ENCODE measurements at places on chromosomes 7 and 10.

- no peak for DNase-seq
Measured at GRCh38 chr7:115763347-115763746, 267.2 kb downstream of the TFEC start.

DNA sequence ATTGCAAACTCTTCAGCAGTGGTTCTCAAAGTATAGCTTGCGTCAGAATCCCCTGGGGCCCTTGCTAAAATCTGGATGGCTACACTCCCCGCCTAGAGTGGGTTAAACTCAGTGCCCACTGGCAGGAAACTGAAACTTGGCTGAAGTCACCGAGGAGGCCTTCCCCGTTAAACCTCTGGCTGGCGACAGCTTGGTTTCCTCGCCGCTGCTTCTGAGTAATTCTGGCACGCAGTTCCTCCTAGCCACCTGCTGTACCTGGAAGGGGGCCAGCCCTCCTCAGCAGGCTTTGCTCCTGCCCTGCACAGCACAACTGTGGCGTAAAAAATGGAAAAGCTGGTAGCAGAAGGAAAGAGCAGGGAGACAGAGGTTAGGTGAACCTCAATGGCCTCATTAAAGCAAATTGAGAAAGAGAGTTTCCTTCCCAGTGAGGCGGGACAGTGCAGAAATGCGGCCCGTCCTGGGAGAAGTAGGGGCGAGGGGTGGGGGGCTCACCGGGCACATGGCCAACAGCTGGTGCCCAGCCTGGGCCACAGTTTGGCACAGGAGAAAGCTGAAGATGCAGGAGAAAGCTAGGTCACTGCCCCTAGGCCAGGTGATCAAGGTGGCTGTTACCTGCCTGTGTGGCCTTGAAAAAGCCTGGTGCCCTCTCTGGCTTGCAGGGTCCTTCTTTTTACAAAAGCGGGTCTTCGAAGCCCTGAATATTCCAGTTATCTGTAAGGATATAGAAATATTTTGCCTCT, 46.6 kb downstream of the ALOX5 start:
- DNase-seq = no peak

GRCh38 chr10:20677340-20677739, 219.8 kb downstream of the NEBL start:
- DNase-seq = no peak

DNA sequence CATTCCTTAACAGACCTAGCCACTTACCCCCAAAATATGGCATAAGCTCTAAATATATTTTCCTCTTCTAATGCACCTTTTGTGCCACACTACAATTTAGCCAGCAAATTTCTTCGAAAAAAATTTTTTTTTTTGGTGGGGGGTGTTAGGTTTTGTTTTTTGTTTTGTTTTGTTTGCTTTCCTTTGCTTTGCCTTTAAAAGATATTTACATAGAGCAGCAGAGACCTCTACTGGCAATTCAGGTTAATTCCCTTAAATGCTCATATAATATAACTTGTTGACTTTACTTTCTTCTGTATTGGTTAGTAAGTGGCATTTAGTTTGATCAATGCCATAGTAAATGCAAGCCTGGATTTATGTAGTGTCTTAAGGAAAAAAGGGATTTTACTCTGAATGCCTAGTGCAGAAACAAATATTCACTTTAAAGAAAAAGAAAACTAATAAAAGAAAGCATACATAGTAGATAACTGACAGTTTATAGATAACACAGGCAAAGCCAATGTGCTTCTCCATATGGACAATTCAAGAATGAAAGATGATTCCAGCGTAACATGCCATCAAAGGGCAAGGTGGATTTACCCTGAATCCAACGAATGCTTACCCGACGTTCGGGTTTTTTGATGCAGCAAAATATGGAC, 1250.6 kb downstream of the GATA3 start:
- DNase-seq = no peak

DNA sequence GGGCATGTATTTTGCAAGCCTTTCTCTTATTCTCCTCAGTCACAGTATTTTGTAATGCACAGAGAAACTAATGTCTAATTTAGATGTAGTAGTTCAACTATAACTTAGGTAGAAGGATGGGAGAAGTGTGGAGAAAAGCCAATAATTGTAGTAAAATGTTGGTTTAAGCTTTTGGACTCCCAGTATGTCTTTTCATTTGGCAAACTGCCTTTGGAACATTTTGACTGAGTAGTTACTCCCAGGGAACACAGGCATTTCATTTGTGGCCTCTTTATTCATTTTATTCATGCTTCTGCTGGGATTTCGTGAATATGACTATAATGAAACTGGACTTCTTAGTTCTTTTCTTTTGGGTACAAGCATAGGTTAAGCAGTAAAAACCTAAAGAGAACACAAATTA, 79.0 kb downstream of the EXOC4 start:
- no peak for DNase-seq

DNA sequence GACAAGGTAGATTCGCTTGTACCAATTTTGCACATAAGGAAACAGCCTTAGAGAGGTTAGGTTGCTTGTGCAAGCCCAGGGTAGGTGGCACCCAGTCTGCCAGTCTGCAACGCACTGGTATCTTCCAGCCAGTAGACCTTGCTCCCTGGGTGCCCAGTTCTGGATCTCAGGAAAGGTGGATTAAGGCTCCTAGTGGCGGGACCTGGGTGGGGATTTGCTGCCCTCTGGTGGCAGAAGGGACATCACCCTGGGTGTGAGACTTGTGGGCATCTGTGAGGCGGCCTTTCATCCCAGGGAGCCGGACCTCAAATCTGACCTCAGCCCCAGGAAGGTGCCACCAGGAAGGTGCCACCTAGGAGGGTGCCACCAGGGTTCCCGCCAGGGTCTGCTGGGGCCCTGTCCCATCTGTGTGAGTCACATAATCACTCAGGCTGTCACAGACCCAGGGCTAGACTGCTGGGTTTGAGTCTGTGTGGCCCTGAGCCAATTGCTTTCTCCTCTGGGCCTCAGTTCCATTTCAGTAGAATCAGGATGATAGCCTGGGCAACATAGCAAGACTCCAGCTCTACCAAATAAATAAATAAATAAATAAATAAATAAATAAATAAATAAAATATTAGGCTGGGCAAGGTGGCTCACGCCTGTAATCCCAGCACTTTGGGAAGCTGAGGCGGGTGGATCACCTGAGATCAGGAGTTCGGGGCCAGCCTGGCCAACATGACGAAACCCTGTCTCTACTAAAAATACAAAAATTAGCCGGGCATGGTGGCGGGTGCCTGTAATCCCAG, 5.3 kb upstream of the PRKRIP1 start:
- DNase-seq = peak; percentile 33

DNA sequence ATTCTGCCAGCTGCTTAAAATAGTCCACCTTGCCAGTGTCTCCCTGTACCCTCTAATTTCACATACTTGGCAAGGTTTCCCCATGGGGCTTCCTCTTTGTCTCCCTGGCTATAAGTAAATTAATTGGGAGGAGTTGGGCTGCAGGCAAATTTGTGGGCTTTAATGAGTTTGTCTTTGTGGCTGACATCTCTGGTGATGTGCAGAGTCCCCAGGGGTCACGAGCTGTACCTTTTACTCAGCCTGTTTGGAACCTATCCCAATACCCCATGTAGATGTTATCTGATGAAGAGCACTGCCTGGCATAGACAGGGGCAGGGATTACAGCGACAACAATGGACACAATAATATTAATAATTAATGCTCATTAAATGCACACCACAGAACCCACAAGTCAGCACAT, 132.5 kb downstream of the SLIT1 start:
- no peak for DNase-seq

- no peak for DNase-seq
Measured at GRCh38 chr10:76229341-76229740, 797.9 kb downstream of the LRMDA start.

DNA sequence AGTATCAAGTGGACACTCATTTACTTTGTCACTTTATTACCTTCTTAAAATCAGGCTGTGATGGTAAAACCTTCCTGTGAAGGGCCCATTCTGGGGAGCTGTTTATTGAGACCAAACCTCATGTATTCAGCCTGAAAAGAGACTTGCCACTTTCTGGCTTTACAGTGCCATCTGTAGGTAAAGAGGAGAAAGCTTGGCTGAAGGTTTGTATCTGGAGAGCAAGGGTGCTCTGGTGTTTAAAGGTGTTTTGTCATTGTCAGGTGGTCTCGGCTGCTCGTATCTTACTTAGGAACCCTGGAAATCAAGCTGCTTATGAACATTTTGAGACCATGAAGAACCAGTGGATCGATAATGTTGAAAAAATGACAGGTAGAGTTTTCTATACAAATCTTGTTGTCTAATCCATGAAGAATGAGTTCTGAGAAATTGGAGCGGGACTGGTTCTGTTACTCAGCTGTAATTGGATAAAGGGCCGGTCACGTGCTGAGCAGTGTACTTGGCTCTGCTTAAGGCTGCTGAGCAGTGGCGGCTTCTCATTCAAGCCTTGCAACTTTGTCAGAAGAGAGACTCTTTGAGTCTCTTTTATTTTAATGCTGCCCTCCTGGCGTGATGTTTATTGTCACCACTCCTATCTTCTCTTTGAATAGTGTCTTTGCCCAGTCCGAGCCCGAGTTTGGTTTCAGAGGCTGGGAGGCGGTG, 46.9 kb downstream of the AP3M1 start:
- no peak for DNase-seq

- no peak for DNase-seq
Measured at GRCh38 chr7:5636446-5636835, 145.0 kb downstream of the RNF216 start.

- no peak for DNase-seq
Measured at GRCh38 chr10:32461203-32461602, 15.3 kb downstream of the CCDC7 start.

DNA sequence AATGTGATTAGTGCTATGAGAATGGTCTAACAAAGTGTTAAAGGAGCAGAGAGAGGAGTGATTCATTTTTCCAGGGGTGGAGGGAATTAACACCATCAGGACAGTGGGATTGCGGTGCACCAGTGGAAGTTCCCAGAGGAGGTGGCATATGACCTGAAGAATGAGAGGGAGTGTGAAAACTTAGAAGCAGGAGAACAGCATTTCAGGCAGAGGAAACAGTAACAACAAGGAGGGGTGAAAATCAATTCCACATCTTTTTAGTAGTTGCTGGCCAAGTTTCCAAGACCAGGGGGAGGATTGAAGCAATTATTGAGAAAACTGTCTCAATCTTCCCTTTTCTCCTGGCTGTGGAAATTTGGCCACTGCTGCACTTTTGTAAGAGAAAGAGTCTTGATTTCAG, 23.7 kb upstream of the CCDC172 start:
- DNase-seq = no peak

- DNase-seq = no peak
Measured at GRCh38 chr10:17387861-17388503, 66.4 kb downstream of the ST8SIA6 start.

DNA sequence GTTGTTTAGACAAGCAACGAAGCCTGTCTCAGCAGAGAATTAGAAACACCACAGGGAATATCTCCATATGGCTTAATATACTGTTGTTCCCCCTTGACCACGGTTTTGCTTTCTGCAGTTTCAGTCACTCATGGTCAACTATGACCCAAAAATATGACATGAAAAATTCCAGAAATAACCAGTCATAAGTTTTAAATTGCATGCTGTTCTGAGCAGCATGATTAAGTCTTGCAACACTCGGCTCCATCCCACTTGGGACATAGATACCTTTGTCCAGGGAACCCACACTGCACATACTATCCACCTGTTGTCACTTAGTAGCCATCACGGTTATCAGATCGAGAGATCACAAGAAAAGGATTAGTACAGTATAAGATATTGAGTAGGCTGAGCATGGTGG, 60.7 kb upstream of the FOXK1 start:
- DNase-seq = no peak

- no peak for DNase-seq
Measured at GRCh38 chr7:150567169-150567568, at the start of gene GIMAP4. GIMAP4 (plus strand) TSS chr7:150567390; CDS start chr7:150569902, 2,512 bp downstream.

- no peak for DNase-seq
Measured at GRCh38 chr7:133668296-133669060, 415.6 kb downstream of the EXOC4 start.

- no peak for DNase-seq
Measured at GRCh38 chr10:99754670-99755069, 22.6 kb downstream of the CUTC start.

DNA sequence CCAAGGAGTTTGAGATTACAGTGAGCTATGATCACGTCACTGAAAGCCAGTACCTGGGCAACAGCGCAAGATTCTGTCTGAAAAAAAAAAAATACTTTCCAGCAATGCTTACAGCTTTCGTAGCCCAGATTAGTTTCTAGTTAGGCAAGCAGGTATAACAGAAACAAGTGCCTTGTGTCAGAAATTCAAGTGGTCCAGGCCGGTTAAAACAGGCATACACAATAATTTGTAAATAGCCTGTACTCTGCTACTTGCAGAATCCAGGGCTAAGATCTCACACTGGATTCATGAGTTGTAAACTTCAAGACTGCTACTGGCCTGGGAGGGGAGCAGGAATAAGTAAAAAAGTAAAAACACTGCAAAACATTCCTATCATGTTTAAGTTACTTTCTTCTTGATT, 512.9 kb downstream of the IPMK start:
- DNase-seq = no peak

DNA sequence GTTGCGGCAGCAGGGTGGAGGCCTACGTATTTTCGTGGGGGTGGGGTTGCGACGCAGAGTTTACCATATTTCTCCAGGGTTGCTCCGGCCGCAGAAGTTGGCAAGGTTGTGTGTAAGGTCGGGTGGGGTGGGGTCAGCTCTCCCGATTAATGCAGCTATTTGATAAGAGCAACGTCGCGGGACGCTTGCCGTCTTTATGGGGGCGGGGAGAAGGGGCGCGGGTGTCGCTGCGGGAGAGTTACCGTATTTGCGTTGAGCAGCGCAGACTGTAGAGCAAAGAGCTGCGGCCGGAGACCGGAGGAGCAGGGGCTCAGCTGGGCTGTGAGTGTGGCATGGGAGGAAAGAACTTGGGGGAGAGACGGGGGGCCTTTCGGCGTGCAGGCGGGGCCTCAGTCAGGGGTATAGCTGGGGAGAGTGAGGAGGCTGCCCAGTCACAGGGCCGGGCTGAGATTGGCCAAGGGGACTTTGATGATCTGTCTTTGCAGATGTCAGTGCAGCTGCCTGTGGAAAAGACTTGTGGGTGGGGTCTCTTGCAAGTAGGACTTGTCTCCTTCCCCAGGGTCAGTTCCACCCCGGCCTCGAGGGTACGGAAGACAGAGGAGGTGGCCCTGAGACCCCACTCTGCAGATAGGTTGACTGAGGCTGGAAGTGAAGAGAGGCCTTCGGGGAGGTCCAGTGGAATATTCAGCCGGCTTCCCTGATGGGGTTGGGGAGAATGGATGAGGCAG, 26.6 kb downstream of the ZNF775 start:
- no peak for DNase-seq

DNA sequence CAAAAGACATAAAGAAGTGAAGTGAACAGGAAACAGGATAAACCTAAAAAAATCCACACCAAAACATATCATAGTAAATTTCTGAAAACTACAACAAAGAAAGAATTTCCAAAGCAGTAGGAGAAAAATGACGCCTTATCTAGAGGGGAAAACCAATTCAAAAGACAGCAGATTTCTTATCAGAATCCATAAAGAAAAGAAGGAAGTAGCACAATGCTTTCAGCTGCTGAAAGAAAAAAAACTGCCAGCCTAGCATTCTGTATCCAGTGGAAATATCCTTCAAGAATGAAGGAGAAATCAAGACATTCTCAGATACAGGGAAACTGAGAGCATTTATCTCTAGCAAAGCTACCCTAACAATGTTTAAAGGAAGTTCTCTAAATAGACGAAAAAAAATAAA, 37.8 kb downstream of the PDLIM1 start:
- no peak for DNase-seq

All from stimulated activated CD8-positive, alpha-beta memory T cell treated with anti-CD3 and anti-CD28 coated beads, Interleukin-7, amount 100 ng/mL, for 24 hours (primary cell).